GDM1 (cell line): ENCODE measurements at places on chromosomes 6 and 20.

DNA sequence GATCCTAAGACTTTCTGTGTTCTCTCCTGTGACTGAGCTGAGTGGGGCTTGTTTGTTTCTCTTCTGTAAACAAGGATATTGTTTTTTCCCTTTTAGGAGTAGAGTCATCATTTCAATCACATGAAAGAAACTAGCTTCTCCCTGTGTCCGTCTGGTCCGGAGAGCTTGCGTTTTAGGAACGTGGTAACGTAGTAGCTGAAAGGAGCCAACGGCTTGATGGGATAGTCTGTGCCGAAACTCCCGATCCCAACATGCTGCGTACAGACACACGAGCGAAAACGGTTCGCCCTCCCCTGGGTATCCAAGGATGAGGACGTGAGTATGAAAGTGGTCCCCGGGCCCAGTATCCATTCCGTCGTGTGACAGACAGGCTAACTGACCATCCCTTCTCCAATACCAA is 146.5 kb downstream of the ZMYND8 start:
- DNase-seq, result no peak

DNA sequence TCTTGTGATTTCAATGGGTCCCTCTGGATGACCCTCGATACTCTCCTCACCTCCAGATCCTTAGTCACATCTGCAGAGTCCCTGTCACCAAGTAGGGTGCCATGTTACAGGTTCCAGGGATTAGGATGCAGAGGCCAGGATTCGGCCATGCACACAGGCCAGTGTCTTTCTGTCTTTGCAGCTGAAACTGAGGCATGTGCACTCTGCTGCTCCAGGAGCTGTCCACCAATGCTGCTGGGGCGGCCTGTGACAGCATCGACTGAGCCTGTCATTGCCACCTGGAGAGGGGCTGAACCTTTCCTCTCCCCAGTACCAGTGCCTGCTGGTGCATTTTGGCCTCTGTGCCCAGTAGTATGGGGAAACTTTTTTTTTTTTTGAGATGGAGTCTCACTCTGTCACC is 4.4 kb upstream of the RBM38 start:
- DNase-seq, result no peak

DNA sequence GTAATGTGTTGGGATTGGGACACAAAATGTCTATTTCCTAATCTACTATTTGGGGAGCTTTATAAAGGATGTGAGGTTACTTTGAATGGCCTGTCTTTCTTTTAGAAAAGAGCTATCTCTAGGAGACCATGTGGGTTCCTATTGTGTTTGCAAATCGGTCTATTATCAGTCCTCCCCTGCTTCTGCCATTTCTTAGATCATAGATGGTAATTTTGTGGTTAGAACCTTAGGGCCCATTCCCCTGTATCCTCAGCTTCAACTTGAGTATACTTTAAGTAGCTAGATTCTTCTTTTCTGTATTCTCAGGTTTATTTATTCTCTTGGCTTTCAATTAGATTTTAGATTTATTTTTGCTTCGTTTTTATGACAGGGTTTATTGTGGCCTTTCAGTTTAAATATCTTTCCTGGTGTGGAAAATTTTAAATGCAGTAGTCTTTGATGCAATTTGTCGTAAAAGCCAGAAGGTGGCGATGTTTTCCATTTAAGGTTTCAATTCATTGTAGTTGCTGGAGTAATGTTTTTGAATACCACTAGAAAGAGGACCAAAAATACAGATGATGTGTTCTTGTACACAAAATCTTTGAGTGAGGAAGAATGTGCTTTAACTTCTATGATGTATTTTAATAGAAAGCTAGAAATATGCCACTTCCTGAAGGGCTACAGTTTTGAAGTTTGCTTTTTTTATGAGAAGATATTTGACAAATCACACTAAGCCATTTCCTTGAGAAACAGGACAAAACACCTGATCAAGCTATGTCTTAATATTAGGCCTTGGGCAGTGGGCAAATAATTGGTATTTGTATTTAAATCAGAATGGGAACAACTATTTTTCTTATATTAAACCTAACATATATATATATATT is 20.3 kb downstream of the TBPL1 start:
- no peak for DNase-seq

GRCh38 chr20:38735172-38735571 is 10.9 kb downstream of the SLC32A1 start:
- DNase-seq, result no peak

- no peak for DNase-seq
Observed at GRCh38 chr6:111478064-111478476, 4.9 kb downstream of the REV3L start.

DNA sequence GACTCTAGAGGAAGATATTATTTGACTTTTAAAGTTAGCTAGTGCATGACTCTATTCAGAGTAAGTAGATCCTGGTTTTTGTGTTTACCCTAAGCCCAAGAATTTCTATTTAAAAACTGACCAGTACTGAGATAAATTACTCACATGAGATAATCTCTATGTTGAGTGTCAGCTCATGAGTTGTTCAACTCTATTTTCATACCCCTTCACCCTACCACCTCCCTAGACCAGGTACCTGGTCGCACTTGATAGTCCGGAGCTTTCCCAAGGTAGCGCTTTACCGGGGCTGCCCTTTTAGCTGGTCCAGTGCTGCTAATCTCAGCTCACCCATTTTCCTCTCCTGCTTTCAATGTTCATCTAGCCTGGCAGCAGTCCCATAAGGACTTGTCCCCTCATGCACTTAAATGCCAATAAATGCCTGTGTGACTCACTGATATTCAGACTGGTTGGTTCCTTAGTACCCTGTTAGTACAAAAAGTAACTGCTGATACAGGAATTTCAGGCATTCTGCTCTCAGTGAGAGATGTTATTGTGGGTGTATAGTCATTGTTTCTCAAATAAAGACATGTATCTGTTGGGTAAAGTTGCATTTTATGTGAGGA is 503.9 kb downstream of the ADGRB3 start:
- no peak for DNase-seq
